CD4-positive, alpha-beta T cell treated with Interleukin-2 at 100 ng/mL for 4 hours (primary cell): ENCODE measurements at places on chromosomes 2 and 18.
A peak's percentile ranks its signal among the peaks of the same experiment; 100 is the strongest.

DNA sequence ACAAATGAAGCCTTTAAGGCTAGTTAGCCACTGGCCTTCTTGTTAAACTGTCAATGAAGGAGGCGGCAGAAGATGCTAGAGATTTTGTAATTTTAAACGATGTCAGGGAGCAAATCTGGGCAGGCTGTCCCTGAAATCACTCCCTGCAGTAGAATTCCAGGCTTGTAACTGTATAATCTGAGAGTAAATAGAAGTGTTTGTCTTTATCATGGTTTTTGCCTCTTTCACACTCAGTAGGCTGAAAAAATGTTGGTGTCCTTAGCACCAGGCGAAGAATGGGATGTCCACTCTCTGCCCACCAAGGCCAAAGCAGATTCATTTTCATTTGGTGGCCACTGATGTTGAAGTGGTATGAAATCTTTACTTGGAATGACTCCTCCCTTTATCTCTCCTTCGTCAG lies 136.9 kb upstream of the THSD7B start:
- DNase-seq = no peak

DNA sequence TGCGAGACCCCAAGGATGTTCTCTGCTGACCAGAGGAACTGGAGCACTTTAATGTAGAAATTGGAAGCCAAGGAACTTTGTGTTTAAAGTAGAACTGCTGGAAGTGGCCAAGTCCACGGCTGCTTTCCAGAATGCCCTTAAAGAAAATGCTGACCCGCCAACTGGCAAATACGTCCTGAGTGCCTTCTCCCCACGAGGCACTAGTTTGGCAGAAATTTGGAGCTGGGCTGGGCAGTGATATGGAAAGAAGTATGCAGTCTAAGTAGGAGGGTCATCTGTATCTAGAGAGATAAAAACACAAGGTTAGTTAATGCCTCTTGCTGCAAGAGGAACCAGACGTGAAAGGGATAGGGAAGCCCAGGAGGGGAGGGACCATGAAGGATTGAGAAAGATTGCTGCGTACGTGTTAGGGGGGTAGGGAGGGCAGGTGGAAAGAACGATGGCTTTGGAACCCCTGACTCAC lies 59.3 kb upstream of the RFX8 start:
- no peak for DNase-seq

- no peak for DNase-seq
Observed at GRCh38 chr2:169108099-169108884, 38.9 kb downstream of the DHRS9 start.

- no peak for DNase-seq
Observed at GRCh38 chr2:30492619-30493018, 45.6 kb downstream of the LCLAT1 start.

DNA sequence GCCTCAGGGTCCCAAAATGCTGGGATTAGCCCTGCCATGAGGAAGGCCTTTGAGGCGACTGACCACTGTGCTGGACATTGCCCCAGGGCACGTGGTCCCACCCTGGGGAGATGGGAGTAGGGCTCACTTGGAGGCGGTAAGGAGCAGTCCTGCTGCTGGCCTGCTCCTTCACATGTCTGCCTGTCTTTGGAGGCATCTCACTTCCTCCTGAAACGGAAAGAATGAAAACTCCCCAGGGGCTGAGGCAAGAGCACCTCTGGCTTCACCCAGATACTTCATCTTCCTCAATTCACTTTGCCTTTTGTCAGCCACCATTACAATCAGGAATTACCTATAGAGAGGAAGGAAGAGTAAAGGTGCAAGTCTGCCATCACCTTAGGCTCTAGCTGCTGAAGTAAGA lies 59.9 kb upstream of the GATA6 start:
- DNase-seq = no peak

- DNase-seq = no peak
Observed at GRCh38 chr2:177153805-177154204, 58.8 kb upstream of the HNRNPA3 start.

DNA sequence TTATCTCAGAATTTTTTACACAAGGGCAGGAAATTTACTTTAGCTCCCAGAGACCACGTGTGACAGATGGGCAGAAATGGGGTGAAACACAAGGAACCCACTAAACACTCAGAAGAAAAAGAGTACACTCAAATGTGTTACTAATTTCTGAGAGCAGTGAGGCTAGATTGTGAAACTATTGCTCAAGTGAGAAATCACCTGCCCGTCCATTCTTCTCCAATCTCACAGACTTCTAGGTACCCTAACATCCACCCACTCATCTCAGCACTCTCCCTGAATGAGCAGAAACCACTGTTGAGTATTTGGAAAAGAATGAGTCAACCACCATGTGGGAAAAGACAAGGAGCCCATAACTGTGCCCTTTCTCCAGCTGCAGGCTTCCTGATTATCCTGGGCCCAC lies 293.0 kb upstream of the CDH2 start:
- DNase-seq = no peak

- peak; percentile 71 for DNase-seq
Observed at GRCh38 chr2:15177103-15177502, 384.0 kb downstream of the NBAS start.

DNA sequence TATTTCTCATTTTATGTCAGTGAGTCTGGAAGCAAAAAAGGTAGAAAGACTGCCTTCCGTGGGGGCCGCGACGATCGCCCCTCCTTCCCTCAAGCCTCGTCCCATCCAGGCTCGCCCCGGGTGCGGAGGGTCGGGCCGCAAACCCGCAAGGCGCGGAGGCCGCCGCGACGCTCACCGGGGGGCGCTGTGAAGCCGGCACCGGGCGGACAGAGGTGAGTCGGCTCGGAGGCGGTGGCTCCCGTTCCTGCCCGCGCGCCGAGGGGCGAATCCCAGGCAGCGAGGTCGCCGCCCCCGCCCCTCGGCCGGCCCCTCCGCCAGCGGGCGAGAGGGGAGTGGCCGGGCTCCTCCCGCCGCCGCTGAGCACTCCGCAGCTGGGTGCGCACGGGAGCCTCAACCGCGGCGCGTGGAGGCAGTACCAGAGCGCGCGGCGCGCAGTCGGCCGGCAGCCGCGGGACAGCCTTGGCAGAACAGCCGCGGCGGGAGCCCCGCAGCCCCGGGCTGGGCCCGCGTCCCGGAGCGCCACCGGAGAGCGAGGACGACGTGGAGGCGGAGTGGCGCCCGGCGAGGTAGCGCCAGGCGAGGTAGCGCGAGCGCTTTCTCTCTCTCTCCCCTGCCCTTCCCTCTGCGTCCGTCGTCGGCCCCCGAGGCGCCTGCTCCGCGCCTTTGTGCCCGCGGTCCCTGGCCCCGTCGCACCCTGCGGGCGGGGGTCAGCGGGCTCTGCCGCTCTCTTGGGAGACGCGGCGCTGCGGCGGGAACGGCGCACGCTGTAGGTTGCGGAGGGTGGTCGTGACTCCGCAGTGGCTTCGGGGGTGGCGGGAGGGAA lies at the start of gene MYO1B:
Gene MYO1B, plus strand, starts transcription at position 359 of the 823 bp plus-strand sequence. CDS start 31,492 bp downstream, outside the sequence.
- peak; percentile 34 for DNase-seq

DNA sequence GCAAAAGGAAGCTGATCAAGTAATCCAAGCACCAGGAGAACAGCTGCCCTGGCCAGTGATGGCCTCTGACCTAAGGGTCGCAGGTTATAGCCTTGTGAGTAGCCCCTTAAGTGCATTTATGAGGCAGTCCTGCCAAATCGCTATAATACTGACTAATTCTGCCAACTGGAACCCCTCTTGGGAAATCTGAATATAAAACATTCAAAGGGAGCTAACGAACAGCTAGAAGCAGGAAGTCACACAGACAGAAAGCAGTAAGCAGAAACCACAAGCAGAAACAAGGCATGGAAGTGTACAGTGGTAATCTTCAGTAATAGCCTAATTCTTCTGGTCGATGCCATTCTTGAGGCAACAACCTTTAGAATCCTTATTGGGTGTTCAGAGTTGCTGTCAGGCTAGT lies 521.3 kb downstream of the METTL4 start:
- DNase-seq = no peak

DNA sequence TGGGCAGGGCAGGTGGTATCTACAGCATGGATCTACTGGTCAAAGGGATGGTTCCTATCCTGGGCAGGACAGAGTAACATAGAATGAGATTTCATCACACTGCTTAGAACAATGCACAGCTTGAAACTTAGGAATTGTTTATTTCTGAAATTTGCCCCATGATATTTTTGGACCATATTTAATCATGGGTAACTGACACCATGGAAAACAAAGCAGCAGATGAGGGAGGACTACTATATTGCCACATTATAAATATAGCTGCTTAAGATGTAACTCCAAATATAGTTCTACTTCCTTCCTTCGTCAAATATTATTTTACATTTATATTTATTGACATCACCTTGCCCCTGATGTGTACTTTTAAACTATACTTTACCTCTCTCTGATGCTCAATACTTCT lies 254.7 kb downstream of the PTPRM start:
- DNase-seq = no peak

GRCh38 chr2:119011162-119011909 lies 69.3 kb downstream of the MARCO start:
- DNase-seq = no peak

GRCh38 chr2:152525277-152525838 lies 190.4 kb downstream of the FMNL2 start:
- DNase-seq = no peak

DNA sequence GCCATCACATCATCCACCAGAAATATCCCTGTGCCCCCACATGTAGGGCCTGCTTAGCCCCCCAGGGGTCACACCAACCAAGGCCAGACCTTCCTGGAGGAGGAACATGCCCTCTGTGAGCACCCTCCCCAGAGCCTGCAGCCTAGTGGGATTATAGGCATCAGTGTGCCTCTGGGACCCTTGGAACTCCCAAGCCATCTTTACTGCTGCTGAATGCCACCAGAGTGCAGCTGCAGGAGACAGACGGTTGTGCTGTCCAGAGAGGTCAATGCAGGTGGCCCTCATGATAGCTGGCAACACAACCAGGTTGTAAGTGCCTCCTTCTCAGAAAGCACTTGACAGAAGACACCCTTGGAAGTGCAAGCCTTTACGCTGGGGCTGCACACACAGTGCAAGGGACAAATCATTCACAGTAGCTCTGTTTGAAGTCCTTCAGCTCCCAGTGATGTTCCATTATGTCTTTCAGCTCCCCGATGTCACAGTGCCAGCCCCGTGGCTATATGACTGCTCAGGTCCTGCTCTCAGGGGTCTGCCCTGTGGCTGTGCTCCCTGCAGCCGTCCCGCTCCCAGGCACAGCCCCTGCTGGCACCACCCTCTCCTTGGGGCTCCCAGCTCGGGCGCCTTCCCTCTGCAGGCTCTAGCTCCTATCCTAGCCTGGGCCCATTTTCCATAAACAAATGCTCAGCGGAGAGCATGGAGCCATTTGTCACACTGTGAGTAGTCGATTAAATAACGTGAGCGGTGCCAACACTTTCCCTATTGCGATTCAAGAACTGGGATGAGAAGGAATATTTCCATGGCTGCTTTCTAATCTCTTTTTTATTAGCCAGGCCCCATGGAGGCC lies 65.1 kb downstream of the EDAR start:
- DNase-seq = no peak

- no peak for DNase-seq
Observed at GRCh38 chr2:192551760-192552159, 357.0 kb upstream of the TMEFF2 start.

DNA sequence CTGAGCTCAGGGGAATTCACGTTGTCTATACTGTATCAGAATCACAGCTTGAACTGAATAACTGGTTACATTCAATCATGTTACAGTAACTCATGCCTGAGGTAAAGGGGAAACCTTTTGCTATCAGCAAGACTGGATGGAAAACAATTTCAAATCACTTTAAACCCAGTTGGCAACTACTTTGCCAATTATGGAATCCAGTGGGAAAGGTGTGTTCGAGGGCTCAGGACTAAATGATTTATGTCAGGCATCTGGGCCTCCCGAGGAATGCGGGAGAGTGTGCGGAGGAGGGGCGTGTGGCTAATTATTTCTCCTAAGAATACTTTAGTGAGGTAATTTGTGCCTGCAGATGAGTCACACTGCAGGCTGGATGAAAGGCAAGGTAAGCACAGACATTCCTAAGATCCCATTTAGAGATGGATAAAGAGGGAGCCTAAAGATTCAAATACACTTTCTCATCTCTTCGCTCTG lies 100.1 kb downstream of the HRH4 start:
- DNase-seq = no peak
